ENCODE measurements at places on chromosomes 6 and 20.

GRCh38 chr6:134575221-134575620 lies 257.3 kb upstream of the SGK1 start:
- no peak for DNase-seq

DNA sequence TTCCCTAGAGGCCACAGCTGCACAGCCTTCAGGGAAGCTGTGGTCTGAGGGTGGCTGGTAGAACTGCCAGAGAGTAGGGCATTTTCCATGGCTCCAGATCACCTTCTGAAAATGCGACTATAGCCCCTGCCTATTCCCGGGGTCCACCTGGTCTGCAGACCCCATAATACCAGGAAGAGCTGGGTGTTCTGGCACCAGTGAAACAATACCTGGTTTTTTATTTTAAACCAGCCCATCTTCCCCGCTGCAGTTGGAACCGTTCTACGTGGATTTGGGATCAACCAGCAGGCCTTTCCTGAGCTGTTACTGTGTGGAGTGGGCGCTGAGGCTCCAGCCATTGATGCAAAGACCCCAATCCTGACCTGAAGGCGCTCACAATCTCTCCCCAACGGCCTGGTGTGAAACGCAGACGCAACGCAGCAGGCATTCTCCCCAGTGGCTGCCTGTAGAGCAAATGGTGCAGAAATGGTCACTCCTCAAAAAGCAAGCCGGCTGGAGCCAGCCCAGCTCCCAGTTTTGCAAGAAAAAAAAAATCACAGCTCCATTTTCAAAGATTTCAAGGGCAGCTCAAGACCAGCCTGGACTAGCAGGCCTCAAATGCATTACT lies 11.3 kb downstream of the NPEPL1 start:
- DNase-seq: no peak

GRCh38 chr6:35589201-35589739 lies 76.6 kb upstream of the TULP1 start:
- no peak for DNase-seq

DNA sequence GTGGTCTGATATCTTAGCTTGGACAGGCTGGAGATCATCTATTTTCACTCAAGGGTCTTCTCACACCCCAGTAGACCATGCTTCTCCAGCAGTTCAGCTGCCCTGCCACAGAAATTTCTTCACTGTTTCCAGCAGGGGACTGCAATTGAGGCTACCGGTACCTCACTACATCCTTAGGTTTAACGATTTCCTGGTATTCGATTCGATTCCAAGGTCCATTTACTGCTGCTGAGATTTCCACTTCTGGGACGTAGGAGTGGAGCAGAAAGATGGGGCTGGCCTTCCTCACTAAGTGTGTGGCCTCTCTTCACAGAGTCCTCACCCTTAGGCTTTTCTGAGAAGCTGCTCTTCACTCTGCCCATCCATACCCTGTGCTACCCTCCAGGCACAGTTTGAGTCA lies 6.2 kb downstream of the VPS16 start:
- no peak for DNase-seq

DNA sequence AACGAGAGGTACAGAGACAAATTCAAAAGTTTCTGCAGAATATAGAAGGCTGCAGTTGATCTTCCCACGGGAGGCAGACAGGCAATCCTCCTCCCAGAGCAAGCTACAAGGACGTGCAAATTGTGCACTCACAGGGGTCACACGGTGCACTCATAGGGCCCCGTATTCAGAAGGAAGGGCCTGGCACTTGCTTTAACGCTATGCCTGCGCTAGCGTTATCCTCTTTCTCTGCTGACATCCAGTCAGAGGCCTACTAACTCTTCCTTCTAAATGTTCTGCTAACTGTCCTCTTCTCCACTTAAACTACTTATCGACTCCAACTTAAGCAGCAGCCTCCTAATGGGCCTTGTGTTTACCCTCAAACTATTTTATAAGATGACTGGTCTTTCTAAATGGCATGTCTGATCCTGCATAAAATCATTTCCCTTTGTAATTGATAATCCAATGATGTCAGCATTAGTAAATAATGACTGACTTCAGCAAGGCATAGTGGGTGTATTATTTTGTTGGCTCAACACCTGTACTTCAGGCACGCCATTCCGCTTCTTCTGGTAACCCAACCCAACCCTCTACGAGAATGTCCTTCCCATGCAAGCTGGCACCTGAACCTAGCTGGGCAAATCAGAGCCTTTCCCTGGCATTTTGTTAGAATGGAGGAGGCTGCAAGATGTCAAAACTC lies 2.2 kb downstream of the IFNGR1 start:
- DNase-seq: no peak

DNA sequence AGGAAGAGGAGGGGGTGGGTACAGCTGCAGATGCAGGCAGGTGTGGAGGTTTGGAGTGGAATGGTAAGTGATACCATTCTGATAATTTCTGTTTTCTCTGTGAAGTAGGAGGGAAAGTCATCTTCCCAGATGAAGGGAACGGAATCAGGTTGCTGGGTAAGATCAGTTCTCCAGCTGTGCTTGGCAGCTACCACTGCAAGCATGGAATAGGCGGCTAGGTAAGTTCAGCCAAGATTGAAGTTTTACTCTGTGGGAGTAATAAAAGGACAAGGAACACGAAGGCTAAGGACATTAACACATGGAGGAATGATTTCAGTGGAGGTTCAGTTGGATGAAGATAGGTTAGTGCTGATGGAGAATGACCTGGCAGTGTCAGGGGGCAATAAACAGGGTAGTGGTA lies 128.3 kb downstream of the CARMIL1 start:
- DNase-seq: no peak

- DNase-seq: no peak
Observed at GRCh38 chr6:7731294-7731693, 5.4 kb downstream of the BMP6 start.

GRCh38 chr6:11668455-11668854 lies 110.1 kb downstream of the ADTRP start:
- DNase-seq: no peak

- DNase-seq: no peak
Observed at GRCh38 chr20:37697314-37697713, 3.5 kb downstream of the CTNNBL1 start.

DNA sequence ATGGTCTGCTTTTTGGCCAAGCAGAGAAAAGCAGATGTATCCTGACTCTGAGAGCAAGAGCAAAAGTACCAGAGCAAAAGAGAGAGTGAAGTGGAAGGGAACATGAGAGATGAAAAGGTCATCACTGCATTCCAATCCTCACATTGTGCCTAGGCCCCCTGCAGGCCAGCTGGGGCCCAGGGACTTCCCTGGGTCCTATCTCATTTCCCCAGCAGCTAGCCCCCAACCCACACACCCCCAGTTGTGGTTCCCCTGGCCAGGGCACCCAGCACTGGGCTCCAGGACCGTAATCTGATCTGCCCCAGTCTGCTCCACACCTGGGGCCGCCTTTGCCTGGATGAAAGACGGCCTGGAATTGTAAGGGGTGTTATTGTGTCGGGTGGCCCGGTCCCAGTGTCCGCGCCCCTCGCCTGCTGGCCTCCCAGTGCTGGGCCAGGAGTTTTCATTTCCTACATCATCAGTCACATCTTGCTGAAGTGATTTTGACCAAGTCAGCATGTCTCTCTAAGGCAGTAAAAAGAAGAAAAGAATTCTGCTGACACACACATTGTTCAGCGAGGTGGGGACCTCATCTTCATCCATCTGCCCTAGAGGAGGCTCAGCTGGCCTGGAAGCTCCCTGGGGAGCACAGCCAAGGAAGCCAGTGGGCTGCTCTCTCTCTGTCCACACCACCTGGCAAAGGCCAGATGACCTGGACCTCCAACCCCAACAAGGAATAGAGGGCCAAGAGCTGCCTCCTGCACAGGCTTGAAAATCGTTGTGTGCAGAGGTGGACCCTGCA lies 4.0 kb upstream of the BMP7 start:
- DNase-seq: no peak

- no peak for DNase-seq
Observed at GRCh38 chr6:25441663-25442270, 162.6 kb downstream of the CARMIL1 start.

GRCh38 chr20:57581202-57582028 lies 20.5 kb downstream of the PCK1 start:
- no peak for DNase-seq

DNA sequence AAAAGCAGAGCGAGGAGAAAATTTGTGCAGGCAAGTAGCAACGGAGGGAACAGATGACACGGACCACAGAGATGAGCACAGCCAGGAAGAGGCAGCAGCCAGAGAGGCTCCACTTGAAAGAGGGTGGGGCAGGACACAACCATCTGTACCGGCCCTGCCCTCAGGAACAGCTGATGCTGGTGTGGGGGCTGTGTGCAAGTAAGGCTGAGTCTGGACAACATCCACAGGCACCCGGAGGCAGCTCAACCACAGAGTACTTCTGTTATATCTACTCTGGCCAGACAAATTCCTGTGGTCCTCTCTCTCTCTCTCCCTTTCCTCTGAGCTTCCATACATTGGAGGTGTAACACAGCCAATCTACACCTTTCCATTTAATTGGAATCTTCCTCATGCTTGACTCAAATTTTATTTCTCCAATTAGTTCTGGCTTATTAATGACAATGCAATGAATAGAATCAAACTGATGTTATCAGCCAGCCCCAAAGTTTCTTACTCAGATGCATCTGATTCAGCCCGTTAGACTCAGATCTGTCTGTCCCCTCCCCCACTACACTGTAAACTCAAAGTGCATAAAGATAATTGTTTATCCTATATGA lies 24.9 kb downstream of the KIF13A start:
- DNase-seq: no peak

GRCh38 chr6:139423037-139423703 lies 48.7 kb upstream of the CITED2 start:
- DNase-seq: no peak

DNA sequence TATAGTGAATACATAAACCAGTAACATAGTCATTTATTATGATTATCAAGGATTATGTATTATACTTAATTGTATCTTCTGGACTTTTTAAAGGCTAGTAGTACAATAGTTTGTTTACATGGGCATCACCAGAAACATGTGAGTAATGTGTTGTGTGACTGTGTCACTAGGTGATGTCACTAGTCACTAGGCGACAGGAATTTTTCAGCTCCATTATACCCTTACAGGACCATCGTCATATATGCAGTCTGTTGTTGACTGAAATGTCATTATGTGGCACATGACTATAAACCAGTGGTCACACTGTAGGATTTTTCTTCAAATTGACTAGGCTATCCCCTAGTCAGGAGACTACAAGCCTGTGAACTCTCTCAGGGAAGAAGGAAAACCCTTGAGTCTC lies 86.5 kb upstream of the CENPW start:
- no peak for DNase-seq

DNA sequence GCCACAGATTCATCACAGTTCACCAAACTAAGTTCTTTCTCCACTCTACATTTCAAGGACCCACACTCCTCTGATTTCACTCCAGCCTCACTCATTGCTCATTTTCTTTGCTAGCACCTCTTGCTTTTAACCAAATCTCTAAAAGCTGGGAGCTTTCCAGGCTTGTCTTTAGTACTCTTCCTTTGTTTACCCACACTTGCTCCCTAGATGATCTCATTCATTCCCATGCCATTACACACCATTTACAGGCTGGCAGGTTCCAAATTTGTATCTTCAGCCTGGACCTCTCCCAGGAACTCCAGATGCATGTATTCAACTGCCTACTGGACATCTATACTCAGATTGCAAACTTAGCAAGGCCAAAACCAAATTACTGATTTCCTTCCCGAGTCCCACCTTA lies 5.3 kb upstream of the GUCA1B start:
- DNase-seq: no peak

DNA sequence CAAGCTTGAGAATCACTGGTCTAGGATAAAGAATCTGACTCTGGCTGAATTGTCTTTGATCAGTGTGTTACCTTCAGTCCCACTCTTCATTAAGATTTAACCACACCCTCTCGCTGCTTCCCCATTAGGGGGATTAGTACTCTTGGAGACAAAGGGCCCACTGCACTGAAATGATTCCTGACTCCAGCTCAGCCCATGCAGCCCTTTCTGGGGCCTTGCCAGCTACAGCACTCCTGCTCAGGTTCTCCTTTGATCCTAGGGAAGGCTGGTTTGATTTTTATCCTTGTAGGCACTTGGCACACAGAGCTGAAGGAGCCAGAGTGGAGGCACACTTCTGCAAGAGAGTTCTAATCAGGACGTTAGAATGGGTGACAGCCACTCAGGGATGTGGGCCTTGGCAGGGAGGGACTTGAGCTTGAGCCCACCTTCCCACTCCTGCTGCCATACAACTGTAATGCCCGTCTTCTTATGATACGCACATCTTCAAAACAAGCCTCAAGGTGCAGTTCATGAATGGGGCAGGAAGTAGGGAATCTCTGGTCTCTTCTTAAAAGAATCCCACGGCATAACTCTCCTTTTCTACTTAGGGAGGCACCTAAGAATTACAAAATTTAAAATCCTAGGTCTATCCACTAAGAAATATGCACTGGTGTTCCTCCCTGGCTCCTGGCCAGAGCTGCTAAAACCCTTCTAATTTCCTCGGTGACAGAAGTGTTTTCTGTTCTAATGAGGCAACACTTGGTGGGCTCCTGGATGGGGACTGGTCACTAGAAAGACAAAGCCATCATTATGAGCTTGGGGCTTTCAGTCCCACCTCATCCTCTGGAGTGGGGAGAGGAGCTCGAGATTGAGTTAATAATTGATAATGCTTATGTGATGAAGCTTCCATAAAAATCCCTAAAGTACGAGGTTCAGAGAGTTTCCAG lies 1.5 kb upstream of the SLA2 start:
- DNase-seq: no peak

- no peak for DNase-seq
Observed at GRCh38 chr20:7161690-7162089, 394.2 kb downstream of the BMP2 start.

- DNase-seq: no peak
Observed at GRCh38 chr20:41872930-41873329, 254.8 kb upstream of the CHD6 start.
